ENCODE measurements at places on chromosomes 11 and 22.

DNA sequence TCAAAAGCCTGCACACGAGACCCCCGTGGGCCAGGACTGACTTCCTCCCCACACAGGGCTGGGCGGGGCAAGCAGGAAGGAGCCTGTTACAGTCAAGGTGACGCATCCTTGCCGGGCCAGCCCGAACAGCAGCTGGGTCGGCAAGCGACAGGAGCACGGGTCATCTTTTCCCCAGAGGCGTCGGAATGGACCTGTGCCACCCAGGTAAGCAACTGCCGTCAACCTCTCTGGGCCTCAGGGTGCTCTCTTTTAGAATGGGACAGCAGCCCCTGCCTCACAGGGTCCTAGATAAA is at the start of gene CYTH4:
TSS of gene CYTH4 (plus strand) at position 124 of the 293 bp plus-strand sequence. CDS start at position 186, 62 bp downstream.
- peak; percentile 65 for DNase-seq

DNA sequence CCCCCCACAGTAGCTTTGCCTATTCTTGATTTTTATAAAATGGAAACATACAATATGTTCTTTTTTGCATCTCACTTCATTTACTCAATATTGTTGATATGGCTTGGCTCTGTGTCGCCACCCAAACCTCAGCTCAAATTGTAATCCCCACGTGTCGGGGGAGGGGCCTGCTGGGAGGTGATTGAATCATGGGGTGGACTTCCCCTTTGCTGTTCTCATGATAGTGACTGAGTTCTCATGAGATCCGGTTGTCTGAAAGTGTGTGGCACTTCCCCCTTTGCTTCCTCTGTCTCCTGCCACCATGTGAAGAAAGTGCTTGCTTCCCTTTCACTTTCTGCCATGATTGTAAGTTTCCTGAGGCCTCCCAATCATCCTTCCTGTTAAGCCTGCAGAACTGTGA is 431.3 kb downstream of the MN1 start:
- no peak for DNase-seq

- no peak for DNase-seq
Measured at GRCh38 chr11:99571094-99571493, 550.3 kb downstream of the CNTN5 start.

DNA sequence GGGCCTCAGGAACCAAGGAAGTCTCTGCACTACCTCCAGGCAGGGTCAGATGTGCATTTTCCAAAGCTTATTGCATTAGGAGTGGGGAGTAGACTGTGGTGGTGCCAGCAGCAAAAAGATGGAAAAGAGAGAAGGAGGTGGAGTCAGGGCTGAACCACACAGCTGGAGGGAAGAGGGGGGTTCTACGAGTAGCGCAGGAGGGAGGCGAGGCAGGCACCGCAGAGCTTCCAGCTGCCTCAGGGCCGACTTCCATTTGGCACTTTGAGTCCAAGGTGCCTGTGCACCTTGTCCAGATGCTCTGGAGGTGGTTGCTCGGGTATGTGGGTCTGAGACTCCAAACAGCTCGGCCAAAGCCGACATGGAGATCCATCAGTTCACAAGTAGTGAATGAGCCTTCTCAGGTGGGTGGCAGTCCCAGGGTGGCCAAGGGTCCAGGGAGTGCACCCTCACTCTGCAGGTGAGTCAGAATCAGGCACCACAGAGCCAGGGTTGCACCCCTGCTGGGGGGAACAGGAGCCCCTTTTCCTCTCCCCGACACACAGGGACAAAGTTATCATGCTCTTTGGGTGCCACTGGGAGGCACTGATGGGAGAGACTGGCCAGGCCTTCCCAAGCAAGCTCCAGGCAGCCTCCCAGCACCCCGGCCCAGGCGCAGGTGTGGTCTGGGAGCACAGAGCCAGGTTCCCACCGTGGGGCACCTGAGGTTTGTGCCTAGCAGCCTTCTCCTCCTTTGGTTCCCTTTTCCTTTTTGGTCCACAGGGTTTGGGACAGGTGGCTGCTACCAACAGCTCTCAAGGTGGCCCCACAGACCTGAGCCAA is 30.2 kb downstream of the GGT5 start:
- no peak for DNase-seq

GRCh38 chr11:123976770-123977560 is 616 bp downstream of the OR10S1 start:
- DNase-seq: no peak

- no peak for DNase-seq
Measured at GRCh38 chr22:35335936-35336781, 36.5 kb downstream of the TOM1 start.

DNA sequence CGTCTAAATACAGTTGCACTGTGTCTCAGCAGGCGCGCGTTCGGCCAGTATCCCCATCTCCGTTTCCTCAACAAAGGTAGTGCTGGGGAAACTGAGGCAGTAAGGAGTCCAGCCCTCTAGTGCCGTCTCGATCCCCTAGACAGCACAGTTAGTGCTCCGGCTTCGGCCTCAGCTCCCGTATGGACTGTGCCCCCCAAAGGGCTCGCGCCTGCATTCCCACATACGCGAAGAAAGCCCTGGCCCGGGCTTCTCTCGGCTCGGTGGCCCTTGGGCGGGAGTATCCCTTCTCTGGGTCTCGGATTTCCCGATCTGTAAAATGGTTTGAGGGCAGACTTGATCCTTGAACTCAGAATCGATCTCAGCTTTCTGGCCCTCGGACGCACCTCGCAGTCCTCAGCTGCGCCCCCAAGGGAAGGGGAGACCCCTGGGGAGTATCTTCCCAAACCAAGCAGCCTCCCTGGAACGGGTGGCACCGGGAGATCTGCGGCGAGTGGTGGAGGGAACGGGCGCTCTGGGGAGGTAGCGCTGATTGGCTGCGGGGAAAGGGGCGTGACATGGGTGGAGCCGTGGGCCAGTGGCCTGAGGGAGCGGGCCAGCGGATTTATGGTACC is 759 bp upstream of the PEX16 start:
- no peak for DNase-seq

GRCh38 chr11:119742263-119742861 is 13.4 kb upstream of the NECTIN1 start:
- no peak for DNase-seq

DNA sequence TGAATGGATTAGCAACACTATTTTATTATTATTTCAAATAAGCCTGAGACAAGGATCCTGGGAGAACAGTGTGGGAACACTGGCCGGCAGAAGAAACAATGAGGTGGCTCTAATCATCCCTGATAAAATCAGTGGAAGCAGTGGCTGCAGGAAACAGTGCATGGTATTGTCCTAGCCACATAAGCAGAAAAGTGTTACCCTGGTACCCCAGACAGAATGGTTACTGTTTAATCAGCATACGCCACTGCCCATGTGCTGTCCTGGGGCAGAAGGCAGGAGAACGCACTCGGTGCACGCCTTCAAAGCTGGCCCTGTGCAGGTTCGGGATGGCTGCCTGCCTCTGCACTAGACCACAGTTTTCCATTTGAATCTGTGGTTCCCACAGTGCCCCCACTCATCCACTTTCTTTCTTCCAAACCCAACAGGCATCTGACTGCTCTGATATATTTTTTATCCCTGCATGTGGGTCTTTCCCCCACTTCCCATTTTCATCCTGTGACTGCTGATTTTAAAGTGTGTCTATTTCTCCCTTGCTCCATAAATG is 25.7 kb downstream of the OPCML start:
- no peak for DNase-seq

DNA sequence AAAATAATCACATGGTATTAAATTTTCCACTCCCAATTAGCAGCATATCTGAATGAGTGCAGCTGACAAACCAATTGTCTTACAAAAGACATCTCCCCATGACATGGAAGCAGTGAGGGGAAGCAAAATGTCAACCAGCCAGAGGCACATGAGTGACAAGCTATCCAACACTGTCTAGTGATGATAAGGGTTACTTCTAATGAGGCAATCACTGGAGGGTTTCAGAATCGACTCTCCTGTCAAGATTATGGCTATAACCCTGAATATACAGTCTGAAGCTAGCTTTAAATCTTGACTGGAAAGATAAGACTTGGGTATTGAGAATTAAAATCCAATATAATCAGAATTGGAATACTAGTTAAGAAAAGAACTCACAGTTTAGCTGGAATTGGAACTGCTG is 50.3 kb downstream of the AMBRA1 start:
- no peak for DNase-seq

- no peak for DNase-seq
Measured at GRCh38 chr22:19166421-19166820, 12.1 kb downstream of the SLC25A1 start.

DNA sequence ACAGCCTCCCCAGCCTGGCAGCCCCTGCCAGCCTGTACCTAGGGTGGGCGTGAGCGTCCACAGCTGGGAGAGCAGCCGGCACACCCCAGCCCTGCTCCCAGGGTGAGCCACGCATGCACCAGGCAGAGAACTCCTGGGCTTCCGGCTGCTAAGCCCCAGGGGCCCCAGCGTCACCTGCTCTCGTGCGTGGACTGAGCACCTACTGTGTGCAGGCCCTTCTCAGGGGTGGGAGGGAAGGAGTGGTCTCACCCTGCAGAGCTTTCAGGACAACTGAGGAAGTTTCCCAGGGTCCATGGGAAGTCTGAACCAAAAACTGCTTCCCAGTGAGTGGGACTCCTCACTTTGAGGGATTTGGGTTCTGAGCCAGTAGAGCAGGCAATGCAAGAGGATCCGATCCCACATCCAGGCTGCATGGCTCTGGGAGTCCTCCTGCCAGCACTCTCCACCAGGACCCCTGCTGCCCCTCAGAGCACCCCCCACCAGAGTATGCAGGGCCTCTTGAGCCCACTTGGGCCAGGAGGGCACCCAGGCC is 47.1 kb upstream of the PRODH start:
- DNase-seq: no peak

DNA sequence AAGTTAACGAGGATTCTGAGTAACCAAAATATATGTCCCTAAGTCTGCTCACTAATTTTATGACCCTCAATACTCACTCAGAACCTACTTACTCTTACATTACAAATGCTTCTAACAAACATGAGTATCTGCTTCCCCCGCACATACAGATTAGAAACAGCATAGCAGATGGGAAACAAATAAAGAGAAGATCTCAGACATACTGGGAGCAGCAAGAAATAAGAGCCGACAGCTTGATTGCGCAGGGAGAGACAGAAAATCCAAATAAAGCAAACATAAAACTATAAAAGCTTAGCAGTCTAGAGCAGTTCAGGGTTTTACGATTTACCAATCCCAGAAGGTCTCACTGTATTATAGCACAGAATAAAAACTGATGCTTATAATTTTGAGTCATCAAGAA is 89.1 kb upstream of the DBX1 start:
- no peak for DNase-seq

Measured in stimulated activated CD4-positive, alpha-beta T cell treated with anti-CD3 and anti-CD28 coated beads, Interleukin-1b, Interleukin-23, amount 100 ng/mL, for 1 hour (primary cell).